Right renal cortex interstitium (tissue), 3 donors: ENCODE measurements at places on chromosomes 7 and 10. TPM values are rescaled to one million over a fixed set of nuclear protein-coding genes. Genes with fewer than 3 reads are reported as not detected.

PIK3CG gene
- 3.5 TPM for polyA plus RNA-seq

TRPV5 gene
- 0.87 TPM for polyA plus RNA-seq

DNA sequence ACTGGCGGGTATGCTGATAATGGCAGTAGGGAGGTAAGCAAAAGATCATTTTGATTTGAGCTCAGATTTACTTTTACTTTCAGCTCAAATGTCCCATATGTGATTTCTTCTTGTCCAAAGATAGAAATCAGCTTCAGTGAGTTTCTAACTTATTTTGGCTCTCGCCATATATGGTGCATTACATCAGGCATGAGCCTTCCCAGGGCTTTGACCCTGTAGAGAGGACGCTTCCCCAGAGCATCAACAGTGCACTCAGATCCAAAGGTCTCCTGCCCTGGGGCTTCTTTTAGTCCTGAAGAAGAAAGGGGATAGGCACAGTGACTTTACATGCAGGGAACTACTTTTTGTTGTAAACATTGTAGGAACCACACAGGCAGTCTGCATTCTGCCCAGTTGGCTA, 128.6 kb upstream of the PDLIM1 start:
- no peak for DNase-seq

GRCh38 chr10:15744217-15744865, 24.6 kb upstream of the ITGA8 start:
- no peak for DNase-seq

DNA sequence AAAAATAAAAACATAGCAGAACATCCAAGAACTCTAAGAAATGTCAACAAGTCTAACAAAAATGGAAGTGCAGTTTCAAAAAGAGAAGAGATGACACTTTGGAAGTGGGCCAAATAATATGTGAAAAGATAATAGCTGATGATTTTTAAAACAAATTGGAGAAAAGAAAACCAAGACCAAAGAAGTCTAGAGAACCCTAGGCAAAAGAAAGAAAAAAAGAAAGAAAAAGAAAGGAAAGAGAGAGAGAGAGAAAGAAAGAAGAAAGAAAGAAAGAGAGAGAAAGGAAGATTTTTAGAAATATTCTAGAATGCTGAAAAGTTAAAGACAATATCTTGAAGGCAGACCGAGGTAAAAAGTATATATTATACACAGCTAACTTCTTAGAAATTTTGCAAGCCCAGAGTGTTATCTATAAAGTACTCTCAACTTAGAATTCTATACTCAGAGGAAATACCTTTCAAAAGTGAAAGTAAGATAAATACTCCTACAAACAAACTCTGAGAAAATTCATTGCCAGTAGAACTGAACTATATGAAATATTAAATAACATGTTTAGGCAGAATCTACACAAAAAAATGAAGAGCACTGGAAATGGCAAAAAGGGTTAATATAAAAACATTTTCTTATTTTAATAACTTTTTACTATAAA, 138.7 kb upstream of the SMIM30 start:
- no peak for DNase-seq

- no peak for DNase-seq
These were observed 60.9 kb downstream of the GLI3 start for GRCh38 chr7:42175834-42176723.

GRCh38 chr7:158710651-158711102, 6.1 kb upstream of the NCAPG2 start:
- no peak for DNase-seq

GRCh38 chr7:139885511-139885910, 56.4 kb downstream of the TBXAS1 start:
- DNase-seq, result no peak

- no peak for DNase-seq
These were observed 91.1 kb downstream of the MPP7 start for GRCh38 chr10:28211759-28212158.
